ENCODE measurements at places on chromosomes 16 and 17. TPM values are rescaled to one million over a fixed set of nuclear protein-coding genes. Genes with fewer than 3 reads are reported as not detected.

Gene ZP2
- total RNA-seq, result not detected

DNA sequence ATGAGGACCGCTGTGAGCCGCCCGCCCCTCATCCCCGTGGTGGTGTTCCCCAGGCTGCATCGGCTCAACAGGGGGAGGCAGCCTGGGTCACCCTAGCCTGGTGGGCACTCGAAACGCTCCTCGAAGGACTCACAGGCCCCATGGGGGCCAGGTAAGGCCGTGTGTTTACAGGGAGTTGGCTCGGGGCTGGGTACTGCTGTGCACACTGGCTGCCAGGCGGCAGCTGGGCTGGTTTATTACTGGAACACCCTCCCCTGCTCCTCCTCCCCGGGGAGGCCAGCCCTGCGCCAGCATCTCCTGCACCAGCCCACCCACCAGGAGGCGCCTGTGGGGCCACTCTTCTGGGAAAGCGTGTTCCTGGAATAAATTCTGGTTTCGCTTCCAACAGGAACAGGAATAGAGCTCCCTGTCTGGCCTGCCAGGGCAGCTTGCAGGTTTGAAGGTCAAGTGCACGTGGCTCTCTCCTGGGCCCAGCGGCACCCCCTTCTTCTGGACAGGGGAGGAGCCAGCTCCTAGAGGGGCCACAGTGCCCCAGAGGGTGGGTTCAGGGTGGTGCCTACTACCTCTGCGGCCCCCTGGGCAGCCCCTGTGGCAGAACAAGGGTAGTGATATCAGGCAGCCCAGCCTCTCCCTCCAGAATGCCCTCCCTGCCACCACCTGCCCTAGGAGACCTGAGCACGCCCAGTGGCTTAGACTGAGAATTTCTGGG is 11.3 kb downstream of the MCRIP1 start:
- H3K27ac ChIP-seq, result no peak overlapping the region
- H3K4me1 ChIP-seq, result peaks cover 8% of the 10 kb centered on the region
- H3K4me3 ChIP-seq, result no peak overlapping the region
- no peaks in the 10 kb centered on the region for H3K27me3 ChIP-seq

DNA sequence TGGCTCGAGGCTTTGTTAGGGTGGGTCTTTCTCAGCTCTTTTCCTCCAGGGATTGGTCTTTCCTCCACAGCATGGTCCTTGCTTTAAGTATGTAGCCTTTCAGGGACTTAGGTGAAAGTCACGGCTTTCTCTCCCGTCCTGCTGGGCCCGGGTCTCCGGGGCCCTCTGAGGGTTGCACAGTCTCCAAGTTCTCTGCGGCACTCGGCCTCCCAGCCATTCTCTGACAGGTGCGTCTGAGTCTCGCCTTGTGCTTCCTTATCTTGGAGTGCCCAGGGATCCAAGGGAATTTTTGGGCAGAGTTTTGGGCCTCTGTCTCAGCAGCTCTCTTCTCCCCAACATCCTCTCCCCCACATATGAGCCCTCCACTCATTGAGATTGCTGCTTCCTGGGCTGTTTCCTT is 36.6 kb downstream of the ZNF750 start:
- no peaks in the 10 kb centered on the region for H3K27me3 ChIP-seq
- no peaks in the 10 kb centered on the region for H3K36me3 ChIP-seq
- no peak overlapping the region for H3K27ac ChIP-seq
- no peak overlapping the region for H3K4me3 ChIP-seq
- no peaks in the 10 kb centered on the region for H3K4me1 ChIP-seq
- no peak for DNase-seq

DNA sequence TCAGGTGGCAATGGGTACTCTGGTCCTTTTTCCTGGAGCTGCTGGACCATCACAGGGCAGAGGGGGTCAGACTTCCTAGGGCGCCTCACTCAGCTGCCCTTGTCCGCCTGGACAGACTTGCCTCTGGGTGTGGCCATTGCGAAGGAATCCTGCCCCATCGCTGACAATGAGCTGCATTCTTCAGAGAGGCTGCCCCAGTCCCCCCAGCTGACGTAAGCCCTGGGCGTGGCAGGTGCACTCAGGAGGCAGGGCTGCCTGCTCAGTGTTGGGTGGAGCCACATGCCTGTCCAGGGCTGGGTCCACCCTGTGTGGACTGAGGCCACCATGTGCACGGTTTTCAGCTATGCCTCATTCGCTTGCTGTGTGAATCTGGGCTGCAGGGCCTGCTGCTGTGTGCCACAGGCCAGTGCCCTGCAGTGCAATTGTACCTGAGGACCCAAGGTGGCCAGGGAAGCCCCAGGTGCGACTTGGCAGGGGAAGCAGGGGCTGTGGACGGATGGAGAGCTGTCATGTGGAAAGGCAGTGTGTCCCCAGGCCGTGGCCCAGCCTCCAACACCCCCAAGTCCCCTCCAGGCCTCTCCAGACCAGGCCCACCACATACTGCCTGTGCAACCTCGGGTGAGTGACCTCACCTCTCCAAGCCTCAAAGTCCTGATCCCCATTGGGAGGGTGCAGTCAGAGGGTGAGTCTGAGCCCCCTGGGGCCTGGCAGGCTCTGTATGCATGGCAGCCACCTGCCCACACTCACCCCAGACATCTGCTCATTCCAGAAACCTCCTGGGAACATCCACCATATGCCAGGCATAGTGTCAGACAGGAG is 14.0 kb upstream of the MPRIP start:
- H3K27ac ChIP-seq, result peak overlapping the region; percentile 93
- peak; percentile 100 for DNase-seq
- no peaks in the 10 kb centered on the region for H3K36me3 ChIP-seq
- H3K4me1 ChIP-seq, result peaks cover 47% of the 10 kb centered on the region
- no peaks in the 10 kb centered on the region for H3K27me3 ChIP-seq

DNA sequence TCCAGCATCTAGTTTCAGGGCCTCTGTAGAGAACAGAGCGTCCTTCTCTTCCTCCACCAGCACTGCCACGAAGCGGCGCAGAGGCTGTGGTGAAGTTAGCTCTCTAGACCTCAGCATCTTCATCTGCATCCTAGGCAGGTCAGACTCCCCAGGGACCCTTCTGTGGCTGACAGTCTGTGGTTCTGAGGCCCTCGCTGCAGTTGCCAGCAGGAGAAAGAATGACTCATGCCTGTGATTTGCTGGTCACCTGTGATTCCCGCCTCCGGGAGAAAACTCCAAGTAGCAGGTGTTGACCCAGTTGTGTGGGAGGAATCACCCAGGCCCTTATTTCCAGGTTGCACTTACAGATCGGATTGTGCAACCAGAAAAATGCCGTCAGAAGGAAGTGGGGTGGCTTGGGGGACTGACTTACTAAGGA is 117.3 kb upstream of the CACNG5 start:
- no peaks in the 10 kb centered on the region for H3K27me3 ChIP-seq
- no peak overlapping the region for H3K27ac ChIP-seq
- peaks cover 18% of the 10 kb centered on the region for H3K4me1 ChIP-seq
- DNase-seq, result peak; percentile 85

Gene PRR15L
- total RNA-seq, result 6.0 TPM

Gene DCAKD
- total RNA-seq, result 56.2 TPM

DNA sequence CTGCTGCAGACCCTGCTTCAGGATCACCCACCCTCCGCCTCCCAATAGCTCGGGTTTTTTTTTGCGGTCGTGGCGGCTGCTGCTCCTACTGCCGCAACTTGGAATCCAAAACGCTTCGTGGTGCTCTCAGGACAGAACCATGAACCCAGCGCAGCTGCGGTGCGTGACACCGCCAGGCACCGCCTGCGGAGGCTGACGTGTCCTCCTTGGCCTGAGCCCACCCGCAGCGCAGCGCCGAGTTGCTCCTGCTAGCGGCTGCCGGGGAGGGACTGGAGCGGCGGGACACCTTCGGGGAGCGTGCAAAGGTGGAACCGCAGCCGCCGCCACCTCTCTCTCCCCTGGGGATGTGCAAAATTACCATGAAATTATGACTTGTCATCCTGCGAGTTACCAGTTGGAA is 1893.0 kb downstream of the TP53TG3F start:
- H3K27ac ChIP-seq, result no peak overlapping the region
- no peak overlapping the region for H3K4me3 ChIP-seq
- H3K27me3 ChIP-seq, result no peaks in the 10 kb centered on the region
- no peaks in the 10 kb centered on the region for H3K36me3 ChIP-seq

GRCh38 chr17:57557834-57558681 is 187.0 kb downstream of the CCDC182 start:
- no peak overlapping the region for H3K27ac ChIP-seq
- H3K4me3 ChIP-seq, result no peak overlapping the region
- H3K27me3 ChIP-seq, result no peaks in the 10 kb centered on the region
- DNase-seq, result peak; percentile 92

DNA sequence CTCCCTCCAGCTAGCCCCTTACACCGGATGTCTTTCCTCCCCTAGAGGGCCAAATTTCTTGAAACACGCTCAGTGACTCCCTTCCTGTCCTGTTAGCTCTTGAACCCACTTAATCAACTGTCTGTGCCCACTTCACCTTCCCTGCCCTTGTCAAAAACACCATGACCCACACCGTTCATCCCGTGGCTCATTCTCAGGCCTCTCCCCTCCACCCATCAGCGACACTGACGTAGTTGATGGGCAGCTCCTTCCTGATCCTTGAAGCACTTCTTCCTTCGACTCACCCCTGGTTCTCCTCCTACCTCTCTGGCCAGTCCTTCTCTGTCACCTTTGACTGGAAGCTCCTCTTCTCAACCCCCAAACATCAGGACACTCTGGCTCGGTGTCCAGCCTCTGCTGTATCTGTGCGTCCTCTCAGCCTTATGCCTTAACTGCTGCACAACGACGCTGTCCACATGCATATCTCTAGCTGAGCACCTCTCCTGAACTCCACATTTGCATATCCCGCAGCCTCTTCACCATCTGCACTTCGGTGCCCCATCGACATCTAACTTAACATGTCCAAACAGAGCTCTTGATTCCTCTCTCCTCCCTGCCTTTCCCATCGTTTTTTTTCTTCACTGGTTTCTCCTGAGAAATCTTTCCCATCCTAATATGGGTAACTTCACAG is 39.3 kb upstream of the CCDC182 start:
- H3K4me3 ChIP-seq, result no peak overlapping the region
- DNase-seq, result no peak
- no peak overlapping the region for H3K27ac ChIP-seq
- H3K4me1 ChIP-seq, result no peaks in the 10 kb centered on the region
- no peaks in the 10 kb centered on the region for H3K36me3 ChIP-seq
- H3K27me3 ChIP-seq, result peaks cover 54% of the 10 kb centered on the region

Measured in PC-3 (cell line).